ENCODE measurements at places on chromosomes 2 and 18. TPM values are rescaled to one million over a fixed set of nuclear protein-coding genes. Genes with fewer than 3 reads are reported as not detected.

GPR45 gene
- total RNA-seq: not detected

ALLC gene
- not detected for total RNA-seq

DNA sequence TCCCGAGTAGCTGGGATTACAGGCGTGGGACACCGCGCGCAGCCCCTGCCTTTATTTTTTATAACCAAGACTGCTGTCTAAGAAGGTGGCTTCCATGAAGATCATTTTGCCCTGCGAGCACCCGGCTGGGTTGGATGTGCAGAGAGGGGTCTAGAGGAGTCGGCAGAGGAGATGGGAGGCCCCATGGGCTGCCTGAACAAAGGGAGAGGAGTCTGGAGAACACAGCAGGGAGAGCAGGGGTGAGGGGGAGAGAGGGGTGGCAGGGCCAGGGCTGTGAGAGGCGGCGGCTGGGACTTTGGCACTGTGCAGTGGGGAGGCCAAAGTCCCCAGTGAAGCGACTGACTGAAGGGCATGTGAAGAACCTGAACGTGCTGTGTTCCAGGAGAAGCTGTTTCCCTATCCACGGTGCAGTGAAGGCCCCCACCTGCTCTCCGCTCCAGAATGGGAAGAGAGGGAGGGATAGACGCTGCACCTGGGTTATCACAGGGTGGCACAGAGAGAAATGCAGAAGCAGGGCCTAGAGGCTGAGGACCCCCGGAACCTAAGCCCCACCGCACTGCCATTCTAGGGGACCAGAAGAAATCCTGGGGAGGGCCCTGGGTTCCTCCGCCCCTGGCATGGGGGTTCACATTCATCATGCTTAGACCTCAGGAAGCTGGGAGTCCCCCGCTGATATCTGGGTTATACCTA is 24.8 kb upstream of the FOSL2 start:
- DNase-seq: no peak

- no peak for DNase-seq
Measured at GRCh38 chr2:70520825-70521224, 32.8 kb downstream of the TGFA start.

DNA sequence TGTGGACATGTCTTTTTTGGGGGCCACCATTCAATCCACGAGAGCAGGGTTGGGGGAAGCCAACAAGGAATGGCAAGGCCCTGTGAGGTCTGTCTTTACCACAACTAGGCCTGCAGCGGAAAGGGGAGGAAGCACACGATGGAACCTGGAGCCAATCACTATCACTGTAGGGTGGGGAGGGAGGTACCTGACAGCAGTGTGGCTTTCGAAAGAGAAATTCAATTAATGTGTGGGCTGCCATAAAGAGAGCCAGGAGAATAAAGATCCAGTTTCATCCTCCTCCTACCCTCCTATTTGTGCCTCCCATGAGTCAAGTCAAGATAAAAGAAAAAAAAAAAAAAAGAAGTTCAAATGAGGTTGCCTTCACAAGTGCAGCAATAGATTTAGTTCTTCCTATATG is 18.9 kb upstream of the RBMS1 start:
- DNase-seq: no peak

- no peak for DNase-seq
Measured at GRCh38 chr2:236967499-236967783, 118.2 kb upstream of the COPS8 start.

DNA sequence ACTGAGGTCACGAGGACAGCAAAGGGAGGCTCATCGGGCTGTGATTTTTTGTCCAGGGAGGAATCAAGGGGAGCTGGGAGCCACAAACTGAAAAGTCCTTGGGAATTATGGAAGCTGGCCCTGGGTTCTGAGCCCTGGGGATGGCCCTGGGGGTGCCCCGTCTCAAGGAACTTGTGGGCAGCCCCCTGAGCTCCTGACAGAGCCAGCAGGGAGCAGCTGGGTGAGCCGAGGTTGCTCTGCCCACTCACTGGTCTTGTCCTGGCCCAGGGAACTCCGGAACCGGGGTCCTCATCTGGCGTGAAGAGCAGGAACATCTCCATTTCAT is 61.3 kb upstream of the HDAC4 start:
- no peak for DNase-seq

CD207 gene
- not detected for total RNA-seq

GRCh38 chr2:40130251-40130994 is 321.5 kb downstream of the SLC8A1 start:
- DNase-seq: peak; percentile 77

LONRF2 gene
- total RNA-seq: 0.54 TPM

TUBB8B gene
- not detected for total RNA-seq

Data from IMR-90 (cell line).